Activated naive CD8-positive, alpha-beta T cell treated with anti-CD3 and anti-CD28 coated beads, Interleukin-2, amount 50 U/mL, for 16 hours (primary cell): ENCODE measurements at places on chromosomes 1 and 21.

DNA sequence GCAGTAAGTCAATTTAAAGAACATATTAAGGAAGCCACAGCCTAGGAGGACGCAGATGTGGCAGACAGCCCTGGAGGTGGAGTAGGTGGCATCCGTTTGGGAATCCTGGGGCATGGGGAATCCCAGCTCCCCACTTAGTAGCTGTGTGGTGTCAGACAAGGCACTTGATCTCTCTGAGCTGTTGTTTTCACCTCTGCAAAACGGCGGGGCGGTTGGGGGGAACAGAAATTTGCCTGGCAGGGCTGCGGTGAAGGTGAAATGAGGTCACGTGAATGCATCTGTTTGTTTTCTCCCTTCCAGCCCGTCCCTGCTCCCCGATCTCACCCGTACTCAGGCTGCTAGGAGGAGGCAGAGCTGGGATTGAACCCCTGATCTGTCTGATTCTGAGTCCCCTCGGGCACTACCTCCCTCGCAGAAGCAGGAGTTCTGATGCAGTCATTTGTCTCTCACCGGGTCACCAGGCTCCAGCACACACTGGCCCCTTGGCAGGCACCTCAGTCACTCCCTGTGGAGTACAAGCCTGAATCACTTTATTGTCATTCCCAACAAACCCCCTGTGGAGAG, 2.2 kb upstream of the LAPTM5 start:
- DNase-seq, result no peak

DNA sequence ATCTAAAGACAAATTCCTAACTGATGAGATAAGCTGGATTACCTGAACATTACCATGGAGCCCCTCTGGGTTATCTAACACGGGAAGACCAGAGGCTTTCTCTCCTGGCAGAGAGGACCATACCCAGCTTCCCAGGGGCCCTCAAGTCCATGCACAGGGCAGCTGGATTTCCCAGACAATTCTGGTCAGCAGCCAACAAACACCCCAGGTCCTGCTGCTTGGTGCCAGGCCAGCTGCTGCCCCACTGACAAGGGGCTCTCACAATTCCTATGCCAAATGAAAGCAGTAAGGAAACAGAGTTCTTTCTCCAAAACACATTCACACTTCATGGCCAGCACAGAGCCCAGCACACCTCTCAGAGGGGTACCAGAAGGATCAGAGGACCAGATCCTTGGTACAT, 114.2 kb downstream of the HLCS start:
- no peak for DNase-seq

- DNase-seq, result no peak
Measured at GRCh38 chr1:46489638-46490405, at the start of gene DMBX1. TSS of gene DMBX1 (plus strand) at chr1:46489836. CDS start at chr1:46507011, 17,175 bp downstream.

- no peak for DNase-seq
Measured at GRCh38 chr1:224751624-224752311, 135.7 kb downstream of the CNIH3 start.

- DNase-seq, result no peak
Measured at GRCh38 chr1:227397354-227397978, 79.2 kb upstream of the CDC42BPA start.

DNA sequence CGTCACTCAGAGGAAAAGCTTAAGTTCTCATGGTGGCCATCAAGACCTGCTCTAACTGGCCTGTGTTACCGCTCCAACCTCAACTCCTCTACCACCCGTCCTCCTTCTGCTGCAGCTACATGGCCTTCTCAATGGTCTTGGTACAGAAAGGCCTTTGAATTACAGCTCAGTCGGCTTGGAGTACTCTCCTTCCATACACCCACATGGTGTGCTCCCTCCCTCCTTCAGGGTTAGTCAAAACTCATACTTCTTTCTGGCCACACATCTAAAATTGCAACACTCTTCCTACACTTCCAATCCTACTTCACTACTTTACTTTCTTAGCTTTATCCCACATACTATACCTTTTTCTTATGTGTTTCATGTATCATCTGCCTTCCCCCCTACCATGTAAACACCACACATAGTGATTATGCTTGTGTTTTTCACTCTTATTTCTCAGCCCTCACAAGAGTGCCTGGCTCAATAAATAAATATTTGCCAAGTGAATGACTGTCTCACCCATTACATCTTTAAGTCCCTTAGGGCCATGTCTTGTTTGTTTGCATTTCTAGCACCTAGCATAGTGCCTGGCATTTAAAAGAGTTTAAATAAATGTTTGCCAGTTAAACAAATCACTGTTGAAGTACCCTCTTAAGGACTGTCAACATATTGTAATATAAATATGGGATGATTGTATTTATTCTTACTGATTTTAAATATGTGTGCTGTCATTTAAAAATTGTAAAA, 37.6 kb upstream of the HMCN1 start:
- DNase-seq, result no peak

- no peak for DNase-seq
Measured at GRCh38 chr1:36006941-36007500, 76.1 kb downstream of the AGO3 start.
